Tibial nerve (tissue), 4 donors: ENCODE measurements at places on chromosomes 2 and 18.

DNA sequence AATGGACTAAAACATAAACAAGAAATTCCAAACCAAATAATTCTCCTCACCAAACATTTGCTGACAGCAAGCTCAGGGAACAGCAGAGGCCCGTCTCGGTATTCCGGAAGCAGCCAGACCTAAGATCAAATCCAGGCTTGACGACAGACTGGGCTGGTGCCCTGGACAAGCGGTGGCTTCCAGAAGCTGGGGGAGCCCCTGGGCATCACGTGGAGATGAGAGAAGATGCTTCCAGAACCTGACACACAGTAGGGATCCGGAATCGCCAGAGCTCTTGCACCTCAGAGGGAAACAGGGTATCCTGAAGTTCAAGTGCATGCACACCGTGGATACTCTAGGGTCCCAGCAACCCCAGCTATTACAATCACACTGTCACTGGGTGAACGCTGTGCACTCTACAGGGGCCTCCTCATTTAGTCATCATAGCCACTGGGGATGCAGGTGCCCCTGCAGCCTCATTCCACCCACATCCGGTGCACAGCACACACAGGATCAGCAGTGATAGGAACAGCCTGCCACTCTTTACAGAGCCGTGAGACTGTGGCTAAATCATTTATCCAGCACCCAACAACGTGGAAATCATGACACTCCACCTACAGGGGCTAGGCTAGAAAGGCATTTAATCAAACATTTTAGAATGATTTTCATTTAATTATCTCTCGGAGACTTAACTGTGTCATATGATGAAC, 102.6 kb downstream of the HDAC4 start:
- no peak for DNase-seq

GRCh38 chr2:39881948-39882347, 102.9 kb upstream of the THUMPD2 start:
- DNase-seq: no peak

DNA sequence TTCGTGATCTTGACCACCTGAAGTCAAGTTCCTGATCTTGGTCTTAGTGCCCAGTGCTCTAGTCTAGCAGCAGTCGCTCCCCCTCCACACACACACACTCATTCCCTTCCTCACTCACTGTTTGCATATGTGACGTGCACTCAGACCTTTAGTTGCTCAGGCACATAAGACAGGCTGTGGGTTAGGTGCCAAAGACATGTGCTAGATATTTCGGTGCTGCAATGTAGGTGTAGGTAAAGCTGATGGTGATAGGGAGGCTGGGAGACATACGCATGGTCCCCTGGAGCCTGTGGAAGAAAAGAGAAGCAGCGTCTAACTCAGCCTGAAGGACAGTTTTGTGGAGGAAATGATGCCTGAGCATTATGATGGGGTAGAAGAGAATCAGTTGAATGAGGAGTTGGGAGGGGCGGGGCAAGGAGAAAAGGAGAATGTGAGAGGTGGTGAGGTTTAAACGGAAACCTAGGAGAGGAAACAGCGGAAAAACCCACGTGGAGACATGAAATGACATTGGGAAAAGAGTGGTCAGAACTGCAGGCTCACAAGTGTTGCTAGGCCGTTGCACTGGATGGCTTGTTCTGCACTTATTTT, 3.8 kb downstream of the TTC39C start:
- no peak for DNase-seq

GRCh38 chr2:21489080-21489479, 365.3 kb downstream of the TDRD15 start:
- DNase-seq: no peak

GRCh38 chr2:46645681-46646162, 166.4 kb downstream of the TMEM247 start:
- DNase-seq: no peak

GRCh38 chr2:149715005-149715592, 127.5 kb upstream of the MMADHC start:
- no peak for DNase-seq
